ENCODE measurements at places on chromosomes 3 and 15.

- DNase-seq: no peak
These were observed 155.9 kb downstream of the GMNC start for GRCh38 chr3:190706582-190706981.

- peak; percentile 51 for DNase-seq
These were observed 928 bp downstream of the CEP97 start for GRCh38 chr3:101725194-101725889.

DNA sequence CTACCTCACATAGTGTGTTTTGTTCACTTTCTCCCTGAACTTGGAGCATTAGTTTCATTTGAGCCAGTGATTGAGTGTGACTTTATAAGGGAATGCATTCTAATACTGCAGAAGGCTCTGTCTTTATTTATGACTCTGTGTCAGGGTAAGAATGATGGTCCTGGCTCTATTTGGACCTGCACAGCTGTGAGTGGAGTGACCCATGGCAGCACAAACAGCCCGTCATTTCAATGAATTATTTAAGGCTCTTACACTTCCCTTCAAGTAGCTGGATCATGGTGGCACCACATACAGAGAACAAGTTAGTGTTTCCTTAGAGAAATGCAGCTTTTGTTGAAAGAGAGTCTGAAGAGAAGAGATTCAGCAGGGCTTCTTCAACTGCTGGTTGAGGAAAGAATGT is 16.4 kb downstream of the TMEM108 start:
- no peak for DNase-seq

DNA sequence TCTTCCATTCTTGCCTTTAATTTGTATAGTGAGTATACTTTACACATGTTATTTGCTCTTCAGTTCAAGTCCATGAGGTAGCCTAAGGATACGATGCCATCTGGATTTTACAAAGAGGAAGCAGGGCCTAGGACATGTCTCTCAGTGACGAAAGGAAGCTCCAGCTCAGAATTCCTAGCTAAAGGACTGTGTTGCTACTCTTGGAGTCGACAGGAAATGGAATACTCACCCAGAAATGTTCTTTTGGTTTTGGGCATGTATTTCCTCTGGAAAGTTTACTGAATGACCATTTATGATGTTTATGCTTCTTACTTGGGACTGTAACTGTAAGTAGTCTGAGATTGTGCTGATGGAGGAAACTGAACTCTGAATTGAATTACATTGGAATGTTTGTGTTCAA is 12.5 kb downstream of the OXNAD1 start:
- DNase-seq: no peak

GRCh38 chr15:58748852-58749531 is 515 bp downstream of the ADAM10 start:
- DNase-seq: peak; percentile 35

- no peak for DNase-seq
These were observed 72.1 kb upstream of the ROPN1 start for GRCh38 chr3:124064050-124064449.

DNA sequence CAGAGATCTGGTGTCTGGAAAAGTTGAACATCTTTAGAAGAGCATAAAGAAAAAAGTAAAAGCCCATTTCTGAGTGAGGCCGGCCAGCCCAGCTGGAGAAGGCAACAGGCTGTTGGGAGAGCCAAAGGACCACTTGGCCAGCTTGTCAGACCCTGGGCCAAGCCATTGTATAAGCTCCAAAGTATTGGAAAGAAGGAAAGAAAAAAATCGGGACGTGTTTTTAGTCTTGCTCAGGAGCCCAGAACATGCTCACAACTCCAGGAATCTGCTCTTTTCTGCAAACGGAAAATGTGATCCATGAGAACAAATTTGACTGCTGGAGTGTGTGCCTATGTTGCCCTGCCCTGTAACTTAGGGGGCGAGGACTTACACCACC is 10.4 kb upstream of the CLPX start:
- DNase-seq: no peak

DNA sequence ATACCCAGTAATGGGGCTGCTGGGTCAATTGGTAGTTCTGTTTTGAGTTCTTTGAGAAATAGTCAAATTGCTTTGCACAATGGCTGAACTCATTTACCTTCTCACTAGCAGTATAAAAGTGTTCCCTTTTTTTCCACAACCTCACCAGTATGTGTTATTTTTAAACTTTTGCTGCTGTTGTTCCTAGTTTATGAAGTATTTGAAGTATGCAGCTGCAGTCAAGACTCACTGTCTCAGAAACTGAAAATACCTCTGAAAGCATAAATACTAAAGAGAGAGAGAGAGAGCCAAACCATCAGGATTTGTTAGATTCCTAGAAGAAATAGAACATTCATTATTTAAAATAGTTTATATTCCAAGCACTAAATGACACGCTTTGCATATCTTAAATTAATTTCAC is 764.2 kb downstream of the NTRK3 start:
- DNase-seq: no peak

DNA sequence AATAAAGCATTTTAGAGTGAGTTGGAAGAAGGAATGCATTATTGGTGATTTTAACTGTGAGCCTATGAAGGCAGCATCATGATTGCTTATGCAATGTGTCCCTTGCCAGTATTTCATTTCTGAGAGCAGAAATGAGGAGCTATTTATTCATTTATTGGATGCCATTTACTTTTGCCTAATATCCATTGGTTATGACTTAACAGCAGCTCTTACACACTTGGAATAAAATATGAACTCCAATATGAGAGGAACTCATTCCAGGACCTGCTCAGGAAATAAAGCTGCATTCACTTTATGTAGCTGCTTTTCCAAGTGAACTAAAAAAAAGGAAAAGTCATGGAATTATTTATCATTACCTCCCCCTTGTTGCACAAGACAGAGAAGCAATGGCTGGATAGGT is 280.1 kb downstream of the LRTM1 start:
- no peak for DNase-seq

- DNase-seq: no peak
These were observed 57.6 kb downstream of the FRMD4B start for GRCh38 chr3:69328103-69328962.

- no peak for DNase-seq
These were observed 253.1 kb downstream of the NFKBIZ start for GRCh38 chr3:102102394-102102793.

DNA sequence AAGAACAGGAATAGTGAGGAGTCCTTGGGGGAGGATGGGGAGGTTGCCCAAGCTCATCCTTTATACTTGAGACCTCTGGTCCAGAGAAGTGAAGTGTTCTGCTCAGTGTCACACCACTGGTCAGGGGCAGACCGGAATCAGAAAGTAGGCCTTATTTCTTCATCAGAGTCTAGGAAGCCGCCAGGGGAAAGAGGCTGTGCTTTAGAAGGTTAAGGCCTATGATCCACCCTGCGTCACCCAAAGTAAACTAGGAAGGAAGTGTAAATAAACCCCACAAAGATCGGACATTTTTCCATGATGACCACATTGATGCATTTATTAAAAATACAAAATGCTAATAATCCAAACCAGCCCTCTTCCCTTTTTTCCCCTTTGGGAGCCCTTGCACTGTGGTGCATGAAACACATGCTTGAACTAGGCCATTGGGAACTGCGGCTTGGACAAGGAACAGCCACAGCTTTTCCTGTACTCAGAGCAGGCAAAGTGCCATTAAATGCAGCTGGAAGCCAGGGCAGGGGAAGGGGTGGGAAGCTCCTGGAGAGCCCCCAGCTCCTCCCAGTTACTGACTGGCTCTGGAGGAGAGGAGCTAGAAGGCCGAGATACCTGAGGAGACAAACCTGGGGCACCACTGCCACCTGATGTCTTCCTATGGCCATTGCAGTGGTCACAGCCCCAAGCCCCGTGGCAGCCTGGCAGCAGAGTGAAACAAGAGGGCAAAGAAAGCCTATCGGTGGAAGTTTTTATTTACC is 37.0 kb downstream of the CDC25A start:
- no peak for DNase-seq

GRCh38 chr3:194156095-194156494 is 20.1 kb downstream of the HES1 start:
- no peak for DNase-seq

DNA sequence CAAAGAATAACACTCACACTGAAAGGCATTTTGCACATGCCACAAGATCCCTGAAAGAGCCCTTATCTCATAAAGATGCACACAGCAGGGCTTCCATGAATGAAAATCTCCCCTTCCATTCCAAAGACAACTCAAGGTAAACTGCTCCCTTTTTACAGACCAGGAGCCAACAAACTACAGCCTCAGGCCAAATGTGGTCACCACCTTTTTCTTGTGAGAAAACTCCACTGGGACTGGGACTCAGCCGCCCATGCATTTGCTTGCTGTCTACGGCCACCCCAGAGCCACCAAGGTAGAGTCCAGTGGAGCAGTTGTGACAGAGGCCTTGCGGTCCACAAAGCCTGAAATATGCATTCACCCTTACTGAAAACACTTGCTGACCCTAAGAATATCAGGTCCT is 334.8 kb downstream of the OCA2 start:
- DNase-seq: no peak

- no peak for DNase-seq
These were observed 12.2 kb downstream of the RNF123 start for GRCh38 chr3:49701388-49702077.

- peak; percentile 31 for DNase-seq
These were observed 19.4 kb downstream of the RTP3 start for GRCh38 chr3:46517016-46517783.

DNA sequence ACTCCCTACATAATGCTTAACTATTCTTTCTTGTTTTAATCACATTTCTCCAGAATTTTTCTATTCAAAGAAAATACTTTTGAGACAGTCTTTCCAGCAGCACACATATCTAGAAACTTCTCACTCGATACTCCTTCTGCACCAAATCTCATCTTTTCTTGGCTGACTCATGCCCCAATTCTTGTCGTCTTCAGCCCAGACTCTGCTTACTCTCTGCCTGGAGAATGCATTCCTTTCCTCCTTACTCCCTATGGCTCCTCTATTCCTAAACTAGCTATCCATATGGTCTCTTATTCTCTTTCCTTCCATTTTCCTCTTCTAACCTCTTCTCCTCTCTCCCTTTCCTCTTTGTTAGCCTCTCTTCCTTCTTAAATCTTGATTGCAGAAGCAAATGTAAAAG is 158.7 kb downstream of the GBE1 start:
- no peak for DNase-seq

DNA sequence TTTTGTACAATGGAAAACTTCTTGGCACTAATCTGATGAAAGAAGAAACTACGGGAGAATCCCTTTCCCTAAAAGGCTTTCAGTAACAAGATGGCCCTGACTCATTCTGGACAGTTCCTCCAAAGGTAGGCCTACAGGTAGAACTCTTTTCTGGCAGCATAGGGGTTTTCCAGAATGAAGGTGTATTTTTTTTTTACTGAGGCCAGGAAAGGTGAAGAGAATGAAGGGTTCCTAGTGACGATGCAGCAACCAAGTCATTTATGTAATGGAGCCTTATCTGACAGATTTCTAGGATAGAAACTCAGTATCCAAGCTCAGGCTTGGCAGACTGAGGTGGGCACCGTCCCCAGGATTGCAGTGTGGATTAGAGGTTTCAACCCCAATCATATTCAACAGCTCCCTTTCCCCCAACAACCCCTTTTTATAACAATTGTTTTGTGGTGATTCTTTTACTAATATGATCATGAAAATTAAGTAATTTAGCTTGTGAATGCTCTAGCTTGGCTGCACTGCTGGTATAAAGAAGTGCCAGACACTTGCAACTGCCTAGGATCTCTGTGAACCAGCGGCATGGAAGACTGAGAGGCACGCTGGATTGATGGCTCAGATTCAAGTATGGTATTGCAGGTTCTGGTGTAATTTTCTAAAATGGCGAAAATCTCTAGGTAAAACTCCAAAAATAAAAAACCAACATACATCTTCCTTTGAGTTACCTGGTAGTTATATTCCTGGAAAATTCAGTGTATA is 8.7 kb upstream of the TRIM69 start:
- no peak for DNase-seq

DNA sequence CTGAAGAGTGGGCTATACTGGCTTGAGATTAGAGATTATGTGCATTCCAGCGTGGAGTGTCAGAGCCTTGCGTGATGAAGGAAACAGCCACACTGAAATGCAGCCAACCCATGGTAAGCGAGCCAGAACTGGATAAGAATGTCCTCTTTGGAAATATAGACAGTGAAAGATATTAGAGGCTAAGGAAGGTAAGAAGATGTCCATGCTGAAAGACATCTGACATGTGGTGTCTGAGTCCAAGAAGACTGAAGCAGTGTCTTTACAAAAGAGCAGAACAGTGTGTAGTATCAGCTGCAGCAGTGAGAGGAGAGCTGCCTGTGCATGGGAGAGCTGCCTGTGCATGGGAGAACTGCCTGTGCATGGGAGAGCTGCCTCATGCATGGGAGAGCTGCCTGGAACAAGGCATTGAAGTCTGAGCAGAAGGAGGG is 672.2 kb downstream of the DIPK2A start:
- no peak for DNase-seq

- DNase-seq: no peak
These were observed 188.3 kb upstream of the CTDSPL start for GRCh38 chr3:37673401-37673800.

GRCh38 chr3:32960404-32961170 is 9.1 kb downstream of the CCR4 start:
- DNase-seq: no peak

DNA sequence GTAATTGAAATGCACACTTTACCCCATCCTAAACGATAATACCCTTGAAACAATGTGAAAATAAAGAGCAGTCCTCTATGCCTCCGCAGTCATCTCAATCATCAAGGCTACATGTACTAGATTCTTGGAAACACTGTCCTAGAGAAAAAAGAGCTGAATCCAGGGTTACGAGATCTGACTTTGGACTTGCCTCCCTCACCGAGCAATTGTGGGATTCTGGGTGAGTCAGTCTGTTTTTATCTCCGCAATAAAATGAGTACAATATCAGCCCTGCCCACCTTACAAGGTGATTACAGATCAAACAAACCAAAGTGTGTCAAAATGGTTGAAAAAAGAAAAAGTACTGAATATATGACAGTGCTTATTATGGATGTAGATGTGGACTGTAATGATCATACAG is 152.3 kb upstream of the SNTN start:
- no peak for DNase-seq

GRCh38 chr3:43873723-43874122 is 183.0 kb downstream of the ABHD5 start:
- no peak for DNase-seq

- no peak for DNase-seq
These were observed 209.8 kb downstream of the TNIK start for GRCh38 chr3:171250444-171250843.

GRCh38 chr3:120369037-120369467 is 19.9 kb upstream of the LRRC58 start:
- DNase-seq: no peak

Data from SW 1271 (cell line).